Adrenal gland (tissue), 19 donors: ENCODE measurements at places on chromosomes 7 and 10. TPM values are rescaled to one million over a fixed set of nuclear protein-coding genes. Genes with fewer than 3 reads are reported as not detected.

The GIMAP6 gene
- 11.0 TPM for polyA plus RNA-seq

The ADIRF gene
- polyA plus RNA-seq, result 52.2 TPM

The ALOX5 gene
- 4.4 TPM for polyA plus RNA-seq

The THSD7A gene
- 1.2 TPM for polyA plus RNA-seq

GRCh38 chr10:92384741-92385140 is 93.8 kb downstream of the MARCHF5 start:
- DNase-seq, result no peak

GRCh38 chr7:36896956-36897590 is 172.8 kb upstream of the AOAH start:
- DNase-seq, result no peak

GRCh38 chr7:139768249-139768824 is 9.5 kb downstream of the HIPK2 start:
- no peak for DNase-seq

DNA sequence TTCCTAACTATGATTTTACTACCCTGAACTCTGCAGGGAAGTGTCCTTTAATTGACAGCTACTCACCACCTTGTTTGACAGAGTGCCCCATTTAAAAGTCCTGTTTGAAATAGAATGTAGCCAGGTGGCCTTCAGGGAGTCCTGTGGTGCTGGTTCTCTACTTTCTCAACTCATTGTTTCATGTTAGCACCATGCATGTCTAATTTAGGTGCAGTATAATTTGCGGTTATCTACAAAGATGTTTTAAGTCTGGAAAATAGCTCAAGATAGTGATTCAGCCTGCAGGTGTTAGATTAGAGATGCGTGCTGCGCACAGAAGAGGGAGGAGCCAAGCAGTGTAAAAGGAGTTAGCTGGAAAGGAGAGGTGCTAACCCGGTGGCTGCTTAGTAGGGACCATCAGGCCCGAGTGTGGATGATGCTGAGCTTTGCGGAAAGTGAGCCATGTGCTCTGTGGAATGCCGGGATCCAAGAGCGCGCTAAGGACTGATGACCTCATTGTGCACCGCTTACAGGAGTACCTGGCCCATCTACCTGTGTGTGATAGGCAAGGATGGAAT is 1.2 kb downstream of the CCM2 start:
- peak; percentile 42 for DNase-seq

- DNase-seq, result no peak
Measured at GRCh38 chr7:150564566-150564965, 2.6 kb upstream of the GIMAP4 start.

- DNase-seq, result no peak
Measured at GRCh38 chr7:6614953-6615722, at the start of gene ZNF853. Gene ZNF853, plus strand, starts transcription at chr7:6615610. Its CDS starts 565 bp downstream, at chr7:6616175.
